T-helper 9 cell (primary cell): ENCODE measurements at places on chromosomes 2 and 18.

GRCh38 chr2:238313289-238313990 is 6.9 kb upstream of the TRAF3IP1 start:
- DNase-seq, result no peak

DNA sequence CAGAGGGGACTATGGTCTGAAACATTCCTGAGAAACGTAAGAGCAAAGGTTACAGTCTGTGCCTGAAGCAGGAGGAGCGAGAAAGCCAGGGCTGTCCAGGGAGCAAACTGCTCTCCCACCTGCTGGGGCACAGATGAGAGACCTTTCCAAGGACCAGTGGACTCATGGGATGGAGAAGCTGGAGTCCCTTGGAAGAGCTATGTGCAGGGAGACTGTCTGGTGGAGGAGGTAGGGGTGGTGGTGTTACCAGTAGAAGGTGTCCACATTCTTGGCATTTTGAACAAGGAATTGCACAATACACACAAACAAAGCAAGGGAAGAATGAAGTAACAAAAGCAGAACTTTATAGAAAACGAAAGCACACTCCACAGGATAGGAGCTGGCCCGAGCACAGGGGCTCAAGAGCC is 97.9 kb upstream of the CYRIA start:
- no peak for DNase-seq

DNA sequence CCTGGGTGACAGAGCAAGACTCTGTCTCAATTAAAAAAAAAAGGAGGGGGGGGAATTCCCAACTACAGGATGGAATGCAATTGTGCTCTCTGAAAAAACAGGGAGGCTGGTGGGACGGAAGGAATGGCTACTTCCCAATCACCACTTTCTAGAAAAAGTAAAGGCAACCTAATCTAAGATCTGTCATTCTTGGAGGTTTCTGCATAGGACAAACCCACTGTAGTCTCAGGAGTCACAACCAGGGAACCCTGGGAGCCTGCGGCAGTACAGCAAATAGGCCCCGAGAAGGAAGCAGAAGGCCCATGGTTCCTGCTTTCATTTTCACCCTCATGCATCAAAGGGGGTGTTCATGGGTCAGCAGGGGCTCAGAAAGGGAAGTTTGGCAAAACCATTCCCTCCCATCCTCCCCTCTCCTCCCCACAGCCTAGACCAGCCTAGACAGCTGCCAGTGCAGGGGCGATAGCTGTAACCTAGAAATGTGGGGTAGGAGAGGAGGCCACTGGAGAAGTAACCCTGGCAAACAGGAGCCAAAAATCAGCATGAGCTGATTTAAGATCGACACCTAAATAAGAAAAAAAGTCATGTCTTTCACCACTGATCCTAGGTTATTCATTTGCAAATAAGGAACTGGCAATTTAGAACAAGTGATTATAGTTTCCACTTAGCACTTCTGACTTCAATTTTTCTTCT is 48.0 kb downstream of the TRABD2A start:
- DNase-seq, result no peak

- DNase-seq, result no peak
Measured at GRCh38 chr2:23361152-23361551, 23.8 kb upstream of the KLHL29 start.

- no peak for DNase-seq
Measured at GRCh38 chr2:136065907-136066306, 52.0 kb downstream of the CXCR4 start.

DNA sequence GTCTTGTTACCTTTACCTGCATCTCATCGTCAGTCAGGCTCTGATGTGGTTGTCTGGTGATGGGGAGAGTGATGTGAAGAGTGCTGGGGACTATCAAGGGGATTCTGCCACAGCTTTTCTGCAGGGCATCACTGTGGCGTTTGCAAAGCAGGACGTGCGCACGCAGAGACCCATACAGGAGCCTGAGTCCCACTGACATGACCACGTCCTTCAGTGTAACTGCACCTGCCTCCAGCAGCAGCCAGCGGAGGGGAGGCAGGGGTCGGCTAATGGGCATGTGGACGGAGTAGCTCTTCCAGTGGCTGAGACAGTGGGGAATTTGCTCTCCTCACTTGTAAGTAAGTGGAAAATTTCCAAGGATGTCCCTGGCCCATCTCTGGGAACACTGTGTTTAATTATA is 6.5 kb downstream of the ALKAL2 start:
- no peak for DNase-seq

DNA sequence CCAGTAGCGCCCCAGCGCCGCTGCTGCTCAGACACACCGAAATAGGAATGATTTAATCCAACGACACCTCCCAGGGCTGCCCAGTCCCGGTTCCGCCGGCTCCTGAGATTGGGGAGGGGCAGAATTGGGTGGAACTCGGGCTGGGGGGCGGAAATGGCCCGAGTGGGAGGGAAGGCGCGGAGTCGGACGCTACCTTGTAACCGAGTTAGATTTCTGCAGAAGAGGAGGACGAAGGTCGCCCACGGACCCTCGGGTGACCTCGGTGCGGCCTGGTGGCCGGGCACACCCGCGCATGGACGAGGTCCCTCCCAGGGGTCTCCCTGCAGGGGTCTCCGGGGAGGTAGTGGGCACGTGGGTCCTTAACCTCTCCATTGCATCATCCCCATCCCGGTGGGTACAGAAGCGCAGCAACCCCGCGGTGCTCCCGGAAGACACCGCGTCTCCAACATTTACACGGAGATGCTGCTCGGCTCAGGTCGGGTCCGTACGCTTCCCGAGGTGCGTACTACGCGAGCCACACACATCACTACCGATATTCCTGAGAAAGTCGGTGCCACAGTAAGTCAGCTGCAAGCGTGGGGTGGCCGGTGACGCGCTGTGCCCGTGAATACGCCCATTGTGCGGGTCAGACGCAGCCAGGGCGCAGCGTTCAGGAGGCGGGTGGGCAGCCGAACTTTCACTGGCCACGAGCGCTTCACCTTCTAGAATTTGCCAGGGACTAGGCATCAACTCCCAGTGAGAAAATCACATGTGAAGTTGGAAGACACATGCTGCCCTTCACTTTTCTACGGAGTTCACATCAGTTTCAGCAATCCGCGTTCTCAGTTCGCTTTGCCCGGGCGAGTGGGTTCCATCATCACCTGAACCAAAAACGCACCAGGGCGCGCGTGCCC is 3.0 kb downstream of the ZNF516 start:
- DNase-seq, result no peak

GRCh38 chr18:36636237-36636817 is 192.5 kb downstream of the TPGS2 start:
- DNase-seq, result no peak

DNA sequence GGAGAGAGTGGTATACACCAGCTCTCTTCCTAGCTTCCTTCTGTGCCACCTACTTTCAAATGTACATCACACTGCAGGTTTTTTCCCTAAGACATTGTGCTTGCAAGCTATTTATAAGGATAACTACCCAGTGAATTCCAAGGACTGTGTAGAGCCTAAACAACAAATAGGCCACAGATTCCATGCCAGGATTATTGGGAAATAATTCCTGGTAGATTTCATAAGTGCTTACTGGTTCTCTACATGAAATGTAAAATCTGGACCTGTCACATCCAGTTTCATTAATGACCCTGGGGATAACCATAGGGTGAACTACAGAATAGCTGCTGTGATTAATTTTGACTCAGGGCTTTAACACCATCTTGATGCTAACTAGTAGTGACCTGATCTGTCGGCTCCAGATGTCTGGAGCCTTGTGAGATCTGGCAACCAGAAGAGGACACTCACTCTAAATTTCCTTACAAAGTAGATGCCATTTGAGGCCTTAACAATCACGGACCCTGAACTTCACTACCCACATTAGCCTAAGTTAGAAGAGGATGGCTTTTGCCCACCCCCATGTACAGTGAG is 34.3 kb upstream of the LGALSL start:
- DNase-seq, result no peak

DNA sequence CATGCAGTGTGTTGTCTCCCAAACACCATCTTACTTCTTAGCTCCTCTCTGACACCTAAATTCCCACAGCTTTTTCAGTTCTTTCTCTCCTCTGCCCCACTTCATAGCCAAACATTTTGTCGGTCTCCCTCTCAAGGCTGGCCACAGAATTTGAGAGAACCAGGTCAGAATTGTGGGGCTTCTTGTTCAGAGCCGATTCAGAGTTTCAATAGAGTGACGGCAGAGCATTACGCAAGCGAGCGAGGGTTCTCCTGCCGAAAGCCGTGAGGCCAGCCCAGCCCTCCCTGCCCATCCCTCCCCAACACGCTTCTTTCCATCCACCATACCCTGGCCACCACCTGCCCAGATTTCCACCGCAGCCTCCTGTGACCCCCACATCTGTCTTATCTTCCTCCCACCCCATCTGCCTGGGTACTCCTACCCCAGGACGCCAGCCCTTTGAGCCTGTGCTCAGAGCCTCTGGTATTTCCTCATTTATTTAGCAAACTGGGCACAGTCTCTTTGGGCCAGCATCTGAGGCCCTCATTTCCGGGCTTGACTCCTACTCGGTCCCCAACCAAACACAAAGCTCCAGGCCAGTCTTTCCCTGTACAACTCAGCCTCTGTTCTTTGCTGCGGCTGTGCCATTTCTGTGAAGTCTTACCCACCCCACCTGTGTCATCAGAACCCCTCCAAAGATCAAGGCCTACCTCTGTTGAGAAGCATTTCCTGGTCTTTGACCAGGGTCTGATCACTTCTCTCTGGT is 70.0 kb upstream of the MAP4K4 start:
- no peak for DNase-seq

DNA sequence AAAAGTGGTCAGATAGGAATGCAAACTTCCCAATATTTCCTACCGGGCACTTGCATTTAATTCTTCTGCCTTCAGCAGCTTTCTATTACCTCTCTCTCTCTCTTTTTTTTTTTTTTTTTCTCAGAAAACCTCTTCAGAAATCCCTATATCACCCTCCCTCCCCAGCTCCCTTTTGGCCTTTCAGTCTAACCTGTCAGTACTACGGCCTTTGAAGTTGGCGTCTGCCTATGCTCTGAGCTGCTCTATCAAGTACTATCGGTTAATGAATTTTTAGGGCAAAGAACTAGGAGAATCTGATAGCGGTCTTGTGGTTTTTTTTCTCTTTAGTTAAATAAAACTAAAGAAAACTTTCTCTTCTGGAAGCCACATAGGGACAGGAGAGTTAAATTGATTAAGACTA is 122.4 kb upstream of the MAPRE2 start:
- DNase-seq, result no peak

DNA sequence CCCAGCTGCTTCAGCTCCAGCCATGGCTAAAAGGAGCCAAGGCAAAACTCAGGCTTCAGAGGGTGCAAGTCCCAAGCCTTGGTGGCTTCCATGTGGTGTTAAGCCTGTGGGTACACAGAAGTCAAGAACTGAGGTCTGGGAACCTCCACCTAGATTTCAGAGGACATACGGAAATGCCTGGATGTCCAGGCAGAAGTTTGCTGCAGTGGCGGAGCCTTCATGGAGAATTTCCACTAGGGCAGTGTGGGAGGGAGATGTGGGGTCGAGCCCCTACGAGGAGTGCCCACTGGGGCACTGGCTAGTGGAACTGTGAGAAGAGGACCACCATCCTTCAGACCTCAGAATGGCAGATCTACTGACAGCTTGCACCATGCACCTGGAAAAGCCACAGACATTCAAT is 76.1 kb upstream of the KCTD1 start:
- DNase-seq, result no peak

DNA sequence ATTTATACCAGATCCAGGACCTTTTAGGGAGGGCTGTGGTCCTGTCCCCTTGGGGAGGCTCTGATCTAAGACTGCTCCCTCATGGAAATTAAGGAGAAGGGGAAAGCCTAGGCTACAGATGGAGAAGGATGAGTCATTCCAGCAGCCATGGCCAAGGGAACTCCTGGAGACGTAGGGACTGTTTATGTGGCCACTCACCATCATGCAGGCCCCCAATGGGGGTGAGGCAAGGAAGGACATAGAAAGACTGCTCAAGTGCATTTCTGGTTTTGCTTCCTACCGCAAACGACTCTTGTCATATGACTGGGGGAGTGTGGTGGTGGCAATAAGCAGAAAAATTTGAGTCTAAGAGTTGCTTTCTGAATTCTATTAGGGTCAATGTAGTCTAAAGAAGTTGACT is 54.0 kb upstream of the CYP1B1 start:
- DNase-seq, result no peak

DNA sequence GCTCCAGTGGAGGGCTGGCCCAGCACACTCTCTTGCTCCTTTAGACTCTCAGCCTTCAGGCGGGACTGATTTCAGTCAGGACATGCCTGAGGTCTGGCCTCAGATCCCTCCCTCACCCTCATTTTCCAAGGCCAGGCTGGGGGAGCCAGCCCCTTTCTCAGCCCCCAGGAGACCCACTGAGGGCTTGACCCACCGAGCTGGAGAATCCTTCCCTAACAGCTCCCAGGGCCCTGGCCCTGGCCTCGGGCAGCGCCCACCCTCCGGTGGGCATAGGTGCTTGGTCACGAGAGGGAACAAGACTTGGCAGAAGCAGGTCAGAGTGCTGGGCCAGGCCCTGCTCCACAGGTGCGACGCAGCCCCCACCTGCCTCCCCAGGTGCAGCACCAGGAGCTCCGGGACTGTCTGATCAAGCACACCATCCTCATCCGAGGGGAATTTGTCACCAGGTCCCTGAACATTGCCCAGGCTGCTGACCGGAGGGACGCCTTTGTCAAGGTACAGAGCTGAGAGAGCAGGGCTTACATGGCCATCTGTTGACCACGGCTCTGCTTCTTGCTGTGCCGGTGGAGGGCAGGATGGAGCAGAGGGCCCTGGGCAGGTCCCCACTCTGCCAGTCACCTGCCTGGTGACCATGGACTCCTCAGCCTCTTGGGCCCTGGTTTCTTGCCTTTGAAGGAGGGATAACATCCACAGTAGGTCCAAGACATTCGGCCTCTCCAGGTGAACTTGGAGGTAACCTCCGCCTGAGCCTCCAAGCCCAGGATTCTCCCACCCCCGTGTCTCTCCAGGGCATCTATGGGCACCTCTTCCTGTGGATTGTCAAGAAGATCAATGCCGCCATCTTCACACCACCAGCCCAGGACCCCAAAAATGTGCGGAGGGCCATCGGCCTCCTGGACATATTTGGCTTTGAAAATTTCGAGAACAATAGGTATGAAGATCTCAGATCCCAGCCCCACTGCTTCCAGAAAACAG is 46.3 kb downstream of the MYO7B start:
- DNase-seq, result no peak

- DNase-seq, result no peak
Measured at GRCh38 chr2:38010995-38011394, 65.0 kb downstream of the CYP1B1 start.

GRCh38 chr2:28516950-28517349 is 21.1 kb downstream of the PLB1 start:
- DNase-seq, result no peak

DNA sequence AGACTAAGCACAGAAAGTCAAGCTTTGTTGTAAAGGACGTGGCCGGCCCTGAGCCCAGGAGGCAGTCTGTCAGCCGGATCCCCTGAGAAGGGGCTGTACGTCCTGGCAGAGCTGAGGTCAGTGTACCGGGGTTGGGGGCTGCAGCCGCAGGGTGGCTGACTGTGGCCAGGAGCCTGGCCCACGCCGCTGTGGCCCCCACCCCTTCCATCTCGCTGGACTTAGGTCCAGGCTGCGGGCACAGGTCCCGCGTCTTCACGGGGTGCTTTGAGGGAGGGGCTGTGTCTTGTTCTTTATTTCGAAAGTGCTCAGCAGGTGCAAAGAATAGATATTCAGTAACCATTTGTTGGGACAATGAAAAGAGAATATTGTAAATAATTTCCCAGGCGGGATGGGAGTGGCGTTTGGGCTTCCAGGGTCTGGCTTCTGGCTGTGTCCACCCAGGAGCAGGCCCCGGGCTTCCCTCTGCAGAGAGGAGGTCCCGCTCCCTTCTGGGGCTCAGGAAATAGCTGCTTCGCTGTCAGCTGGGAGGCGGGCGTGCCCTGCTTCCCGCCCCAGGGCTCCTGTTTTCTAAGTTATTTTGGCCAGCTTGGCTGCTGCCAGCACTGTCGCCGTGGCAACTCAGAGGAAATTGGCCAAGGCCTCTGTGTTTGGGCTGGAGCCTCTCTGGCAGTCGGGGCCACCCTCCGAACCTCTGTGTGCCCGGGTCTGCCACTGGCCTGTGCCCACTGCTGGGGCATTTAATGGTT is 7.4 kb downstream of the NFATC1 start:
- DNase-seq, result no peak
